LNCaP clone FGC (cell line): ENCODE measurements at places on chromosomes 12 and 14.

DNA sequence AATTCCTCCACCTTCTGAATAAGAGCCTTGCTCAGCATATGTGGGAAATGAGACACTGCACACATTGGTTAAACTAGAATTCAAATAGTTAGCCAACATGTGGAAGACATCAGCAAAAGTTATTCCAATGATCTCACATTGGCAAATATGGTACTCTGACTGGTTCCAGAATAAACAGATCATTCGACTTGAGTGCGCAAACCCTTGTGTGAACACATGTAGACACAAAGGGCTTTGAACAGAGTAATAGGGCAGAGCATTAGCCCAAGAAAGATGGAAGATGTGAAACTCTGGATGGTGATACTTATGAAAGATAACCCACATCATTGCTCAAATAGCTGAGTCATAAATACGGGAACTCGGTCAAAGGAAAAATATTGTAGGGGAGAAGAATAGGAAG is 1133.4 kb upstream of the SEL1L start:
- DNase-seq, result no peak

DNA sequence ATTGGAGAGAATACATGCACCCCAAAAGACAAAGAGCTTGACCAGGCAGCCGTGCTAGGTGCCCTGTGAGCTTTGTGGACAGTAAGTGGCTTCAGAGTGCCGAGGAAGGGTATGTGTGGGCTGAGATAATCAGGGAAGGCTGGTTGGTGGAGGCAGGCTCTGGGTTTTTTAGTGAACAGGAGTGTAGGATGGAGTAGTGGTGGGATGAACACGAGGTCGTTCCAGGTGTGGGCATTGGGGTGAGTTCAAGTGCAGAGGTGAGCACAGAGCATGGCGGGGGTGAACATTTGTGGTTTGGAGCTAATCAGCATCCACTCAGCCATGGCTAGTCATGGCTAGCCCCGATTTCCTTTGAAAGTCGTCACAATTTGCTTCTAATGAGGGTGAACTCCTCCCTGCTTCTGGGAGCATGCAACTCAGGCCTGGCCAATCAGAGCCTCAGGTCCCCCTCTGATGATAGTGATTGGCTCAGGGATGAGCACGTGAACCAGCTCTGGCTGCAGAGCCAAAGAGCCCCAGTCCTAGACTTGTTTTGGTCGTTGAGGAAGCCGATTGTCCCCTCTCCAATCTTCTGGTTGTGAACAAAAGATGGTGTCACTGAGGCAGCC is 40.7 kb upstream of the TCL1B start:
- DNase-seq, result no peak

GRCh38 chr12:6766651-6767349 is 637 bp downstream of the PTMS start:
- no peak for DNase-seq

DNA sequence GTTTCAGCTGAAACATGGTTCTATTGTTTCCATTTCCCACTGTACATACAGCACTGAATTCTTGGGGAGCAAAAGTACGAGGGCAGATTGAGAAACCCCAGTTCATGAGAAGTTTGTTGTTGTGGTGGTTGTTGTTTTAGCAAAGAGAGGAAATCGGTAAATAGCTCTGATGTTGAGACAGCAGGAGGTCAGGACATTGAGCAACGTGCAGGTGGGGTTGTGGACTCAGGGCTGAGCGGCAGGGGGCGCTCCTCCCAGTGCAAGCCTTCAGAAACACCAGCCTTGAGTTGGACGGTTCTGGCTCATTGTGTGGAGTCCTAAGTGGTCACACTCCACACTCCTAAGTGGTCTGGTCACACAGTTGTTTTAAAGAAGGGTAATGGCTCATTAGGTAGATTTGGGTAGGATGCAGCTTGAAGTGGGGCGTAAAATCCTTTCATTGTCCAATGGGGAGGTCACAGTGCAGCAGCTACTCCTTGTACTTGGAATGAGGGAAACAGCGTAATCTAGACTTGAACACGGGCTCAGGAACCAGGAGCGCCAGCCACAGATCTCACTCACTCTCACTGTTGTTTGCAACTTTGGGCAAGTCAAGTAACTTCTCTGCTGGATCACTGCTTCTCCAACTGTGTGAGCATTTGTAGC is 14.5 kb upstream of the PWP1 start:
- no peak for DNase-seq

GRCh38 chr14:91980157-91980556 is 32.7 kb upstream of the FBLN5 start:
- DNase-seq, result no peak

GRCh38 chr12:12323591-12323990 is 26.5 kb downstream of the MANSC1 start:
- DNase-seq, result no peak

DNA sequence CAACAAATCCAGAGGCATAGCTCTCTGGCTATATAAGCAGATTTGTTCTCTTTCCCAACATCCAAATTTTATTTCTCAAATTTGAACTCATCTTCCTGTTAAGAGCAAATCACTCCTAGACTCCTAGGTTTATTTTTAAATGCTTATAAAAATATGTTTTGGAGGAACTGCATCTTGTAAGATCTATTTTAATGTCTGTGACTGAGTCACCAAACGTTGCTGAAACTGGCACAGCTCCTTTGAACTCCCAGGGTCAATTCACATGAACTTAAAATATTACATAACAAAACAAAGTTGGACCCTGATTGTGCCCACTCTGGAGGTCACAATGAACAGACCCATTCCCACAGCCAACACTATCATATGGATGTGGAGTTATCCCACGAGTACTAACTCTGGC is 23.9 kb downstream of the ANAPC7 start:
- no peak for DNase-seq

- DNase-seq, result no peak
Measured at GRCh38 chr14:37047996-37048395, 124.4 kb downstream of the SLC25A21 start.

DNA sequence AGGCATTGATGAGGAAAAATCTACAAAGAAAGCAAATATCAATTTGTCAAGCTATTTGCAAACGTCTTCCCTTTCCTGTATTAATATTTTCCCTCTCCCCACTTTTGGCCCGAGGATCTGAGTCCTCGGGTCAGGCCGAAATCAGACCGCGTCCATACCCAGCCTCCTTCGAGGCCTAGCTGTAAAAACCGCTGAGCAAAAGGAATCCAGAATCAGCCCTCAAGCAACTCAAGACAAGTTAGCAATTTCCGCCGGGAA is 353 bp upstream of the MAPK1IP1L start:
- no peak for DNase-seq

DNA sequence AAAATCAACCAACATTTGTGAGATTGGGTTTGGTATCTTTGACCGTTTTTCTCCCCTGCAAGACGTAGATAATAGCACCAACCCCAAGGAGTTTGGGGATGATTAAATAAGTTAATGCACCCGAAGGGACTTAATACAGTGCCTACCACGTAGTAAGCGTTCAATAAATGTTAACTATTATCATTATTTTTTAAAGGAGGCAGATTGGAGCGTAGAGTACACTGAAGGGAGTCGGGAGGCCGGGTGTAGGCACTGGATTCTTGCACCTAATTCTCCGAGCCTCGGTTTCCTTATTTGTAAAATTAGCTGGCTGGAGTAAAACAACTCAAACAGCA is 367 bp upstream of the FRS2 start:
- DNase-seq, result no peak

DNA sequence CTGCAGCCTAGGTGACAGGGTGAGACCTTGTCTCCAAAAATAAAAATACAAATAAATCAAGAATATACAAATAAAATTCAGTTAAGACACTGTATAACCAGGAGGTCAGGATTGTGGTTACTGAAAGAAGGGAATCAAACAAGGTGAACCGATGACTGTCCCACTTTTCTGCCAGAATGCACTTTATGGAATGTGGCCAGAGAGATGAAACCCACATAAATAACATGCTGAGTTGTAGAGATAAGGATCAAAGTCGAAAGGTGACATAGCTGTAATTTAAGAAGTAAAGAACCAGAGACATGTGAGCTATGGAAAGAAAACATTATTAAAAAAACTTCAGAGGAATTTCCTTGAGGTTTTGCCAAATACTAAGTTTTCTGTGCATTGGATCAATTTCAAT is 1098.2 kb upstream of the USP15 start:
- peak; percentile 43 for DNase-seq

GRCh38 chr14:103626146-103626850 is 2.7 kb upstream of the KLC1 start:
- DNase-seq, result no peak

DNA sequence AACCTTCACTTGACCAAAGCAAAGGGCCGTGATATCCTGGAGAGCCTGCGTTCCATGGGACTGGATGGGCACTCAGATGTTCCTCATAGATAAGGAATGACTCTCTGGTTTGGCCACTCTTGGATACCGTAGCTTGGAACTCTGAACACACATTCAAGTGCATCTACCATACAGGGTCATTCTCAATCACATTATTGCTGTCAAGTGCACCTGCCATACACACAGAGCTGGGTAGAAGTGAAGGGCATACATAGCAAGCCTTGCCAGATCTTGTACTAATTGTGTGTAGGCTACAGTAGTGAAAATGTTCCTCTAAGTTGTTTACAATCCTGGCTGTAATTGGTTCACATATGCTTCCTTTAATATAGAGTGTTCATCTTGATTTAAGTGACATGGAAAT is 58.3 kb downstream of the PELI2 start:
- DNase-seq, result no peak

GRCh38 chr14:43540948-43541347 is 966.1 kb downstream of the FSCB start:
- DNase-seq, result no peak

GRCh38 chr12:46197883-46198282 is 71.0 kb downstream of the SLC38A1 start:
- peak; percentile 85 for DNase-seq

GRCh38 chr14:94940263-94940993 is 170.5 kb upstream of the GSC start:
- DNase-seq, result no peak

DNA sequence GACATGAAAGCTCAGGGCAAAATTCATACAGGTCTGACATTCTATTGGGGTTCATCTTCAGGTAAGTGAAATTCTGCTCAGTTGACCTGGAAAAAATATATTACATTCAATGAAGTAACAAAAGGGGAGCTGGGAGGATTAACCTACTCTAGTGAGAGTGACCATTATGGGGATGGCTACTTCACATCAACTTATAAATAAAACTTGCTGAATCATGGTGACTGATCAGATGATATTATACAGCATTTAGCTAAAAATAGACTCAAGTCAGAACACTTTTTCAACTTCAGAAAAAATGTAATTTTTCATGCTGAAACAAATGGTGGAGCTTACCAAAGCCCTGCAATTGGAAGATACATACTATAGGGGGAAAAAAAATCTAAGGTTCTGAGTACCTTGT is 800.2 kb downstream of the FSCB start:
- DNase-seq, result no peak

DNA sequence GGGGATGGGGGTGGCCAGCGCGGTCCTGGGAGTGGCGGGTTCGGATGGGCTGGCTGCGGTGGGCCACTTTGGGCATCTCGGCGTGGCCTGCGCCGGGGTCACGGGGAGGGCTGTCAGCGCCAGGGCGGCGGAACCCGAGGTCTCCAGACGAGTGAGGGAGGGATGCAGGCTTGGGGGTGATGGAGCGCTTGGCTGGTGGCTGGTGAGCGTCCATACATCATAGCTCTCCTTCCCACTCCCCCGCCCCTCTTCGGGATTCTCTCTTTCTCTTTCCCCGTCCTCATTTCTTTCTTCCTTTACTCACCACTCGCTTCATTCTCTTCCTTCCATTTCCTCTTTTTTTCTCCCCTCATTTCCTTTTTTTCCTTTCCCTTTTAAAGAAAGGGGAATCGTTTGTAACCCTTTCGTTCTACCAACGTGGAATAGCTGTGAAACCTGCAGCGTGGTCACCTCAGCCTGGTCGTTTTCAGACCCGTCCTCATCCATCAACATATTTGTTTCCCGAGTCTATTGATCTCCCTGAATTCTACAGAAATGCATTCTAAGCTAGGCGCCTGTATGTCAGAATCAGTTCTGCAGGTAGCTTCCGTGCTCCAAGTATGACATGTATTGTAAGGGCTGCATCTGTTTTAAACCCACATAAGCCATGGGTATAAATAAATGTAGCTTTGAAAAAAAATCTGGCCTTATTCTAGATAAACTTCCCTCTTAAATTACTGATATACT is 260.3 kb upstream of the E2F7 start:
- no peak for DNase-seq

GRCh38 chr12:2376908-2377657 is 324.3 kb downstream of the CACNA1C start:
- no peak for DNase-seq

DNA sequence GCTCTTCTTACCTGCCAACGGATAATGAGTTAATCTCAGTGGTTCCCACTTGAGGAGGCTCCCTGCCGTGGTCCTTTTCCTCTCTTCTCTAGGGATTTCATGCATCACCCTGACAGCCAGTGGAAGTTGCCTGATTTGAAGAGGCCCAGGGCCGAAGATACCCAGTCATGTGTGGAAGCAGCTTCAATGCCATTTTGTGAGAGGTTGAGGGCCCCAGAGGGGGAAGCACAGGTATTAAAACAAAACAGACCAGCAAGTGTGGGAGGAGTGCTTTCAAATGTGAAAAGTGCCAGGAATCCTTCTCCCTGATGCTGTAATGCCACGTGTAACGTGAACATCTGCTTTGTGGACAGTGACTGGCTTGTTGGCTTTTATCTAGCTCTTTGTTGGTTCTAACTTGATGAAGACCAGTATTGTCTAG is 1.5 kb downstream of the TCP11L2 start:
- DNase-seq, result no peak

GRCh38 chr12:14885718-14886221 is at the start of gene MGP:
Gene MGP, minus strand, starts transcription at chr12:14885854. Its CDS starts 63 bp downstream, at chr12:14885791.
- no peak for DNase-seq

- no peak for DNase-seq
Measured at GRCh38 chr12:81284137-81284536, 206.3 kb downstream of the ACSS3 start.

GRCh38 chr12:24255920-24256665 is 306.6 kb upstream of the SOX5 start:
- DNase-seq, result no peak

GRCh38 chr14:91063119-91063518 is 2.7 kb upstream of the RPS6KA5 start:
- no peak for DNase-seq

- no peak for DNase-seq
Measured at GRCh38 chr12:49973361-49973830, 649 bp downstream of the AQP6 start.

- DNase-seq, result no peak
Measured at GRCh38 chr12:76740501-76740900, 23.4 kb upstream of the ZDHHC17 start.

GRCh38 chr12:53944907-53945847 is 6.5 kb downstream of the HOXC13 start:
- no peak for DNase-seq

DNA sequence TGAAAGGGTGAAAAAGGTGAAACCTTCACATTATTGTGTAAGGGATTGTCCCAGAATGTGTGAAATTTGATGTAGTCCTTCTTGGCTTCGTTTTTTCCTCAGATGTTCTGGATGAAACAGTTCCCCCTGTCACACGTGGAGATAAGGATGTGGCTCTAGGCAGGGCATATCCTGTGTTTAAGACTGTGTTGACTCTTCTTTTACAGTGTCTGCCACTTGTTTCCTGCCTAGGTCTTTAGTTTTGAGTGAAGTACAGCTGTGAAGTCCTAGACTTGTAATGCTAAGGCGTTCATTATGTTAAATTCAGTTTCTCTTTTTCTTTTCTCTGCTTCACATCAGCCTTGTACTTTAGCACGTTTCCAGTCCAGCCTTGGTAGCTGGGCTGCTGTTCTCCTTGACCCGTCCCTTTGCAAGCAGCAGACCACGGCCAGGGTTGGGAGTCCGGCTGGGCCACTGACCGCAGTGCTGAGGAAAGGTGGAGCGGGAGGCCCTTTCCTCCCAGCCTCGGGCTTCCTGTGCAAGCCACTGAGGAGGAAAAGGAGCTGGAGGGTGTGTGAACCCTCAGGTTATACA is 59.1 kb downstream of the RASSF3 start:
- no peak for DNase-seq
